ENCODE measurements at places on chromosomes 6 and 20. TPM values are rescaled to one million over a fixed set of nuclear protein-coding genes. Genes with fewer than 3 reads are reported as not detected.

Gene ARHGAP40
- total RNA-seq, result not detected

Gene LTB
- 1,194 TPM for total RNA-seq

GRCh38 chr6:169991913-169992312 is 240.5 kb downstream of the ERMARD start:
- peak; percentile 5 for DNase-seq

Gene CD93
- total RNA-seq, result 5.6 TPM

DNA sequence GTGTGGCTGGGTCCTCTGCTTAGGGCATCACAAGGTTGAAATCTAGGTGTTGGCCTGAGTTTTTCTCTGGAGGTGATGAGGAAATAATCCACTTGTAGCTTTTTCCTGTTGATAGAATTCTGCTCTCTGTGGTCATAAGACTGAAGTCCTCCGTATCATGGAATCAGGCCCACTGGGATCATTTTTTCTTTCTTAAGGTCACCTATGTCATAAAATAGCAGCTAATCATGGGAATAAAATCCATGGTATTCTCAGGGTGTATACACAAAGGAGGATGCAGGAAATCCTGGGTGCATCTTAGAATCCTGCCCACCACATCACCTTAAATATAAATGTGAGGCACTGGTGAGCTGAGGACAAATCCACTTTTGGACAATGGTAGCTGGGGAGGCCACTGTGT is 72.7 kb downstream of the PRDM1 start:
- no peak for DNase-seq

Gene MYT1
- total RNA-seq, result not detected

Data from activated CD4-positive, alpha-beta memory T cell treated with anti-CD3 and anti-CD28 coated beads, Interleukin-2, amount 10 ng/mL, durations not matched to agents 7 days and 5 days (primary cell).